Activated naive CD4-positive, alpha-beta T cell (primary cell): ENCODE measurements at places on chromosomes 3 and 15.
A peak's percentile ranks its signal among the peaks of the same experiment; 100 is the strongest.

DNA sequence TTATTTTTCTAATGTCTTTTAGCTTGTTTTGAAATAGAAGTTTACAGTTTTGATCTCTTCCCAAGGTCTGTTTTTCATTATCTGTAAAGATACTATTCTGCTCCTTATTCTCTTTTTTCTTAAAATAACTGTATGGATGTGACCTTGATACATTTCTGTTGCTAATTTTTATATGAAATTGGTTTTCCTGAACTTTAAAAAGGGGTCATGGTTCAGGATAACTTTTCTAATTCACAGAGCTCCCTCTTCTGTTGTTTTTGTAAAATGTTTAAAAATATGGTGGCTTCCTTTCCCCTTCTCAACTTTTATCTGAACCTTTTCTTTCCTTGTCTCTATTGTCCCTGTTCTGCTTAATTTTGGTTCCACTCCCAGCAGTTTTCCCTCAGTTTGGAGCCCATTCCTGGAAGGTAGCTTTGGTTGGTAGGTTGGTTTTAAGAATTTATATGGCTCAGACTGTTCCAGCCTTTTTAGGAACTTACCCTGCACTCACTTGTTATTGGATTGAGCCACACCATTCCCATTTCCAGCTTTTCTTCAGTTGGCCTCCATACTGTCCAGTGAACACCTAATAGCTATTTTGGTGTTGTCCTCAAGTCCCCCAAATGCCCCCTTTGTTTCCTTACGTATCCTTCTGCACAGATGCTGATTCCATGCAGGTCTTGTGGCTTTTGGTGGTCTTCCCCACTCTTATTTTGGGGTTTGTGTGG, 70.3 kb downstream of the SLMAP start:
- DNase-seq: no peak

GRCh38 chr3:171792531-171792930, 17.8 kb downstream of the PLD1 start:
- no peak for DNase-seq

- no peak for DNase-seq
Measured at GRCh38 chr3:25080461-25080860, 347.6 kb upstream of the RARB start.

DNA sequence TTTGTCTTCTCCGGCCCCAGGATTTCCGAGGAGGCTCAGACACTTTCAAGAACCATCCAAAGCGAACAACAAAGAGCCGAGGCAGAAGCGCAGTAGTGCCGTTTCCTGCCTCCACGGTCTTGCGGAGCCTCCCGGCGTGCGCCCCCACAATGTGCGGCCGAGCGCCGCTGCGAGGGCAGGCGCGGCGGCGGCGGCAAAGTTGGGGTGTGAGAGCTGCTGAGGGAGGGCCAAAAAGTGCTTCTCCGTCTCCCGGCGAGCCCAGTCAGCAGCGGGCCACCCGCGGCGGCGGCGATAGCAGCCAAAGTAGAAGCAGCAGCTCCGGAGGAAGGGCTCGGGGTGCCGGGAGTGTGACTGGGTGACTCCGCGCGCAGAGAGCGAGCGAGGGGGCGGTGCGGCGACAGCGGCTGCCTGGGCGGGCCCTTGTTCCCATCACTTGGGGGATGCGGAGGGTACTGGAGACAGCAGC, 749.1 kb downstream of the ROBO1 start:
- DNase-seq: no peak

- DNase-seq: no peak
Measured at GRCh38 chr15:39125904-39126303, 455.0 kb upstream of the THBS1 start.

GRCh38 chr15:80173022-80173759, 20.4 kb downstream of the FAH start:
- peak; percentile 22 for DNase-seq

- no peak for DNase-seq
Measured at GRCh38 chr15:32880642-32881041, 162.8 kb downstream of the GREM1 start.

DNA sequence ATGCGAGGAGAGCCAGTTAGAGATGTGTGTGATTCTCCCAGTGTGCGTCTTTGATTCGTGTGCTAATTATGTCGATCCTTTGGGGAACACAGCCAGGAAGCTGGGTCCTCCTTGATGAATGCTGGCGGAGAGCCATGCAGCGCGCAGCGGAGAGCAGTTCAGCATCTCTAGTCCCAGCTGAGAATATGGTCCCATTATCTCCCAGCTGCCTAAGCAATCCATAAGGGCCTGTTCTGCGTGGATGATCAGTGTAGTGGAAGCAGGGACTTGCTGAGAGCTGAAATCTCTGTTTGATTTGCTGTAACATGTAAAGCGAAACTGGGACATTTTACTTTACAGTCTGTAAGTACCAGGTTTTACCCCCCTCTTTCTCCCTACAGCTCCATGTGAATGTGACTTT, 412.7 kb downstream of the CNTN4 start:
- DNase-seq: no peak

DNA sequence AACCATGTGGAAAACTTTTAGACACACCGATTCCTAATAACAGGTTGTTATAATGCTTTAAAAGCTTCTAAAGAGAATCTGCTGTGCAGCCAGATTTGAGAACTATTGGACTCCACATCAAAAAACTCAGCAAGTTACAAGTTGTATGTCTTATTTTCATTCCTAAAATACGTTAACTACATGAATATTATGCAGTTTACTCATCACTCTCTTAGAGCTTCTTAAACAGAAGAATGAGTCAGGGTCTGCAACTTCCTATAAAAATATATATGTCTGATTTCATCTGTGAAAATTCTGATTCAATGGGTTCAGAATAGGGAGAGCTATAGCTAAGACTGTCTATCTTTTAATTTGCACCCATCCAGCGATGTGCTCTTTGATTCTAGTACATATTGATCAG, 244.2 kb upstream of the EPHA3 start:
- DNase-seq: no peak

DNA sequence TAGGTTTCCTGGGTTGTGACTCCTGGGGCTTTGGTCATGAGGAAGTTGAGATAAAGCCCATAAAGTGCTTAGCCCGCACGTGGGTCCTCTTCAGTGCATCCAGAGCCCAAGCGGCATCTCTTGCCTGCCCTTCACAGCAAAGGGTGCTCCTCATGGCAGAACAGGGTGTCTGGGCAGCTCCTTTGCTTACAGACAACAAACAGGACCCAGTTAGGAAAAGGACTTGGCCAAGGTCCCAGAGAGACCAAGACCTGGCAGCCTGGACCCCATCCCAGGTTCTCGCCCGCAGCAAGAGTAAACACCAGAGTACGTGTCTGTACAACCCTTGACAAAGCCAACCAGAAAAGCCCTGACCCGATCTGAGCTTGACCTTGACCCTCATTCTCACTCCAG, 27.0 kb downstream of the ALS2CL start:
- no peak for DNase-seq

DNA sequence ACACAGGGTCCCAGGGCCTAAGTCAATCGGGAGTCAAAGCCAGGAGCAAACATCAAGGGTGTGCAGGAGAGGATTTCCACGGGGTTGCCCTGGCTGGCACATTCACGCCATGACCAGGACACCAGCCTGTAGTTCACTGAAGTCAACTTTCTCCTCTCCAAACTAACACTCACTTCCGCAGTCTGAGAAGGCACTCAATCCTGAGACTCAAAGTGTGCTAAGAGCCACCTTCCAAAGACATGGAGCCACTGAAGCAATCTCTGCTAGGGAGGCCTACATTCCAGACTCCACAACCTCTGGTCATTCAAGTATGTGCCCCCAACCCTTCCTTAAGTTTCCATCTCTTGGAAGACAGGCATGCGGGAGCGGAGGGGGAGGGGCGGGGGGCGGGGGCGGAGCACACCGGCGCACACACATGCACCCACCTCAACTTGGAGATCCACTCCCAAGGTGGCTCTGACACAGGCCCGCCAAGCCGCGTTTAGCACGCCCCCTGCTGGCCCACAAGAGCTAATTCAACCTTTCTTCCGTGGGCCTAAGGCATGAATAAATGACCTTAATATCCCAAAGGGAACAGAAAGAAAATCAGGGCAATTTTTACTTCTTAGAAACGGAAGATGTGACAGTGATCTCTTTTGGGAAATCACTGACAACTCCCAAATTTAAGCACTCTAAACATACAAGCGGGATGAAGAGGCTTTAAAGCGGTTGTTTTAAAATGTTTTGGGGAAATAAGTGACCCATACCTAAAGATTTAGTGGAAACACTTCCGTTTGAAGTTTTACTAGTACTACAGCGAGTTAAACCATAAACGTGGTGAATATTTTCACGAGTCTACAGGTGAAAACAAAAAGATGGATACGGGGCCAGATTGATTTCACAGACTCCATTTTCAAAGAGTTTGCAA, 162.5 kb upstream of the CHRNA7 start:
- peak; percentile 16 for DNase-seq

DNA sequence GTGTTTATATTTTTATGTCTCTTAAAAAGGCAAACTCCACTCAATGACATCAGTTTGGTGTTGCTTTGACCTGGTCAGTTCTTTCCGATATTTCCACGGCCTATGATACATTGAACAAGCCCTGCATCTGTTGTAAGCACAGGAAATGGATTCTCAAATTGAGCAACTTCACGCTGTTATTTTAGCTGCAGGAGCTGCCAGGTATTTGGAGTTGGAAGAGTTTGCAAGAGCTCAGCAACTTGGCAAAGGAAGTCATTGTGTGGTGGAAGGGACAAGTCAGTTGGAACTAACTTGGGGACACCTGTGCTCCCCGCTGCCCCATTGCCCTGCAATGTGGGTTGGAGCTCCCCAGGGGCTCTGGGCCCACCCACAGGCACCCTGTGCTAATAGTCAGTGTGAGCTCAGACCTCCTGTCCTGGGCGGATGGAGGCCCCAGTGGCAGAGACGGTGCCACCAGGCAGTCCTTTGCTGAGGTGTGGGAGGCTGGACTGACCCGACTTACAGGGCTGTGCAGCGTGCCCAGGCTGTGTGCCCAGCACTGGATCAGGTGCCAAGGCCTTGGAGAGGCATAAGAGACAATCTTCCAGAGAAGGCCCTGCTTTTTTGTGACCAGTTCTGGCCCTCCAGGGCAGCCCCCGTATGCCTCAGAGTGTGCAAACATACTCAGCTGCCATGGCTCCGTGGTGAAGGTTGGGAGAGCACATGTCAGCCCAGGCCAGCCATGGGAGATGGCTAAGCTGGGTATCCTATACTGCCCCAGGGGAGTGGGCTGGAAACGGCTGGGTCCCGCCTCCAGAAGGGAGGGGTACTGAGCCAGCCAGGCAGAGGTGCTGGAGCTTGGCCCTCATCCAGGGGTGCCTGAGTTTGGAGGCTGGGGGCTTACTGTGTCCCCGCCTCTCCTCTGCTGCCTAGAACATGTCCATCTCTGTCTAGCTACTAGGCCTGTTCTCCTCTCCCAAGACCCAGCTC, 43.5 kb downstream of the KY start:
- no peak for DNase-seq

DNA sequence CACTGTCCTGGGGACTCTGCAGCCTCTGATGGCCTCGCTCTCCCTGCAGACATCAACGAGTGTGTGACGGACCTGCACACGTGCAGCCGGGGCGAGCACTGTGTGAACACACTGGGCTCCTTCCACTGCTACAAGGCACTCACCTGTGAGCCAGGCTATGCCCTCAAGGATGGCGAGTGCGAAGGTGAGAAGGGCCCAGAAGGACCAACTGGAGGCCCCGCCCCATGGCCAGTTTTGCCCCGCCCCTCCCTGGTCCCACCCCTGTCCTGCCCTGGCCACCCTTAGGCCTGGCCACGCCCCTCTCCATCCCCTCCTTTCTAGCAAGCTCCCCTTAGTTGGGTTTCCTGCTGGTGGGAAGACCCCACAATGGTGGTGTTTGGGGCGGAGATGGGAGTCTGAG, 77.5 kb downstream of the FBLN2 start:
- no peak for DNase-seq

DNA sequence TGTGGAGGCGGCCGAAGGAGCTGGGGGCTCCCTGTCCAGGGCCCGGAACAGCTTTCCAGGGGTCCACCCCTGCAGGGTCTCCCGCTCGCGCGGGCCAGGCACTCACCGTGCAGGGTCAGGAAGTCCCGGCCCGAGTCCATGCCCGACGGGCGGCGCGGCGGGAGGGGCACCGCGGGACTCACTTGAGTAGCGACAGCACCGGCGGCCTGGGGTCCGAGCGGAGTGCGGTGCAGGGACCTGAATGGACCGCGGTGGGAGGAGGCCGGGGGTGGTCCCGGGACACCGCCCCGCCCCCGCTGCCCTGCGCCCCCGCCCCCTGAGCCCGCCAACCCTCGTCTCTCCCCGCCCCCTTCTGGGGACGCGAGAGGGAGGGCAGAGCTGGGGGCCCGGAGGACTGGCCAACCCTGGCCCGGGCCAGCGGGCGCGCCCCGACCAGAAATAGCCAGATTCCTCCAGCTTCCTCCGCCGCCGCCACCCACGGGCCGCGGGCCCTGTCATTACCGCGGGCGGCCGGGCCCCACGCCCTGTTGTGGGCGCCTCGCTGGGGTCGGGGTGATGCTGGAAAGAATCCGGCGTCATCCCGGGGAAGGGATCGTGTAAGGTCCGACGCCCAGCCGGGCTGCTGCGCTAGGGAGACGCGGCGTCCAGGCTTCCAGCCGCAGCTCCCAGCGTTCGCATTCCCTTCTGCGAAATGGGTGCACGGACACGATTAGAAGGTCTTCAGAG, at the start of gene PLCD1:
Gene PLCD1 (minus strand): TSS at position 243 of the 726 bp plus-strand sequence. CDS start 103 bp downstream, at position 140.
- DNase-seq: no peak

GRCh38 chr3:46710229-46710628, 7.4 kb downstream of the PRSS50 start:
- no peak for DNase-seq

- no peak for DNase-seq
Measured at GRCh38 chr3:37450561-37450960, 276.2 kb upstream of the LRRFIP2 start.

DNA sequence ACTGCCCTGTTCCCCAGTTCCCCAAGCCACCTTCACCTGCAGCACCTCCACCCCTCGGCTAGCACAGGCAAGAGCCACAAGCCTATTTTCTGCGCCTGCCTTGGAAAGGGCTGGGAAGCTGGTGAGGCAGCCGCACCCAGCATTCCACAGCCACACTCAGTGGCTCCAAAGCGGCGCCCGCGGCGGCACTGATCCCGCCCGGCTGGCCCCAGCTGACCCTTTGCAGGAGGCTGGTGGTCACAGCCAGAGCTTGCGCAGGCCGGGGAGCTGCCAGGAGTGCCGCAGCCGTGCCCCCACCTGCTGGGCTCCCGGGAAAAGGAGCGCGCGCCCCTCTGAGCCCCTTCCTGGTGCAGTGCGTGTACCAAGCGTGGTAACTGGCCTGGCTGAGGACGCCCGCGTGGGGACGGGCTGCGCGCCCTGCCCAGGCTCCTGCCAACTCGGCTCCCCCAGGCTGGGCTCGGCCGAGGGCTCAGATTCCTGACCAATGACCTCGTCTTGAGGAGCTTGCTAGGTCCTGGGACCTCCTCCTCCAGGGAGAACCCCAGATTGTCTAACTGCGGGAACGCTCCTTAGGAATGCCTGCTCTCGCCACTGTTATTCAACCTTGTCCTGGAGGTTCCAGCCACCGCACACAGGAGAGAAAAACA, 13.3 kb downstream of the GRAMD2A start:
- no peak for DNase-seq
